ENCODE measurements at places on chromosomes 1 and 21.
A peak's percentile ranks its signal among the peaks of the same experiment; 100 is the strongest.

GRCh38 chr1:27605796-27606707 lies 2.1 kb upstream of the AHDC1 start:
- peak; percentile 39 for DNase-seq

GRCh38 chr1:148263128-148263905 lies 111.2 kb upstream of the NBPF11 start:
- peak; percentile 46 for DNase-seq

DNA sequence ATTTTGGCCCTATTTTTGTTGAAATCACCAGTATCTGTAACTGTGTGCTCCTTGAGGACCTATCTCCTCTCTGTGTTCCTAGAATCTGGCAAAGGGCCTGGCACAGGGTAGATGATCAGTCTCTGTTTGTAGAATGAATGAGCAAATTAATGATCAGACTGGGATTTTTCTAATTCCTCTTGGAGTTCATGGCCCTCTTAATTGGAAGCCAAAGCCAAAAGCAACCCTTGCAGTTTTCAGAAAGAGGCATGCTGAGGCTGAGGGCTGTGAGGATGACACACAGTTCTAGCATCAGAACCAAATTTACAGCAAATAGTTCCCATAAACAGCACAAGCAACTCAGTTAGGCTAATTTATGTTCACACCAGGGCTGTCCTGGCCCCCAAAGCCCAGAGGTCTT lies 111.1 kb upstream of the BEND5 start:
- no peak for DNase-seq

GRCh38 chr1:247347477-247348222 lies 16.0 kb upstream of the ZNF496 start:
- DNase-seq = no peak

DNA sequence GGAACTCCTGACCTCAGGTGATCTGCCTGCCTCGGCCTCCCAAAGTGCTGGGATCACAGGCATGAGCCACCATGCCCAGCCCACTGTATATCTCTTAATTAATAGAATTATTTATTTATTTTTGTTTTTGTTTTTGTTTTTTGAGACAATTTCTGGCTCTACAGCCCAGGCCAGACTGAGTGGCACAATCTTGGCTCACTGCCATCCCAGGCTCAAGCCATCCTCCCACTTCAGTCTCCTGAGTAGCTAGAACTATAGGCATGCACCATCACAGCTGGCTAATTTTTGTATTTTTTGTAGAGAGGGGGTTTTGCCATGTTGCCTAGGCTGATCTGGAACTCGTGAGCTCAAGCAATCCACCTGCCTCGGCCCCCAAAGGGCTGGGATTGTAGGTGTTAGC lies 15.7 kb upstream of the WDTC1 start:
- DNase-seq = no peak

DNA sequence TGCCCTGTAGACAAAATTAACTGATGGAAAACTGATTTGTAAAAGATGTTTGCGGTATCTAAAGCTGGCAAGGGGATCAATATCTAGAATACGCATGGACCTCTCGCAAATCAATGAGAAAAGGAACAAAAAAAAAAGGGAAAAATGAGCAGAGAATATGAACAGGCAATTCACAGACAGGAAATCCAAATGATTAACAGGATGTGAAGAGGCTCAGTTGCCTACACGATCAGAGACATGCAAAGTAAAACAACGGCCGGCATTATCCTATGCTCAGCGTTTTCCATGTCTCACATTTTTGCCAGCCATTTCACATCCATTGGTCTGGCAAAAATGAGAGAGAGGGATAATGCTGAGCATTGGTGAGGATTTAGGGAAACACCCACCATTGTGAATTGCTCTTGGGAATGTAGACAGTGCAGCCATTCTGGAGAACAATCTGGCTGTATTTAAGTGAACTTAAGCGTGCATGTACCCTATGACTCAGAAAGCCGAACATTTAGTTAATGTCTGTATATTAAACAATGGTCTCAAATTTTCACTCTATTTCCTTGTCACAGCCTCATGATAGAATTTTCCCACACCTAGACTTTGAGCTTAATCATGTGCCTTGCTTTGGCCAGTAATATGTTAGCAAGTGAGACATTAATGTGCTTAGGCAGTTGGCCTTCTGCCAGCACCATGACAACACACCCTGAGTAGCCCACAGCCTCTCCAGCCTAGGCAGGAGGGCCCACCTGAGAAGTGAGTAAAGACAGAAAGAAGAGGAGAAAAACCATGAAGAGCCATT lies 61.0 kb upstream of the NBPF3 start:
- DNase-seq = no peak

- no peak for DNase-seq
These were observed 90.7 kb downstream of the URB2 start for GRCh38 chr1:229716704-229717103.

GRCh38 chr1:37186246-37186756 lies 152.0 kb upstream of the GRIK3 start:
- no peak for DNase-seq

GRCh38 chr1:2175055-2175414 lies 19.5 kb downstream of the FAAP20 start:
- DNase-seq = no peak

DNA sequence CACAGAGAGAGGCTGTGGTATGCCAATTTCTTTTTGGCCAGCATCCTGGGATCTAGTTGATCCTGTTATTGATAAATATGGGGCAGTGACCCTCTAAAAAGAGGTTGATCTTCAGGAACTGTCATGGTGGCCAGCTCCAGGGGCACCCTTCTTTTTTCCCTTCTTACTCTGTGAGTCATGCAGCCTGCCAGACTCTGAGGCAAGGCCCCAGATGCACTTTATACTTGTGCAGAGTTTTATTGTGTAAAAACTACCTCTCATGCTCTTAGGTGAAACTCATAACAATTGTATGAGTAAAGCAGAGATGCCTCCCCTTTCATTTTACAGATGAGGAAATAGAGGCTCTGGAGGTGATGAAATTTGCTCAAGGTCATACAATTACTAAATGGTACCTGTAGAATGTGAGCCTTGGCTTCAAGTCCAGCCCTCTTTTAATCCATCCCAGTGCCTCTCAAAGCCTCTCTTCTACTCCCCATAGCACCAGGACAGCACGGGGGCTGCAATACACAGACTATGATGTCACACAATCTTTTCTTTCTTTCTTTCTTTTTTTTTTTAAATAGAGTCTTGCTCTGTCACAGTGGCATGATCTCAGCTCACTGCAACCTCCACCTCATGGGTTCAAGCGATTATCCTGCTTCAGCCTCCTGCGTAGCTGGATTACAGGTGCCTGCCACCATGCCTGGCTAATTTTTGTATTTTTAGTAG lies 387.8 kb downstream of the KCNH1 start:
- no peak for DNase-seq

DNA sequence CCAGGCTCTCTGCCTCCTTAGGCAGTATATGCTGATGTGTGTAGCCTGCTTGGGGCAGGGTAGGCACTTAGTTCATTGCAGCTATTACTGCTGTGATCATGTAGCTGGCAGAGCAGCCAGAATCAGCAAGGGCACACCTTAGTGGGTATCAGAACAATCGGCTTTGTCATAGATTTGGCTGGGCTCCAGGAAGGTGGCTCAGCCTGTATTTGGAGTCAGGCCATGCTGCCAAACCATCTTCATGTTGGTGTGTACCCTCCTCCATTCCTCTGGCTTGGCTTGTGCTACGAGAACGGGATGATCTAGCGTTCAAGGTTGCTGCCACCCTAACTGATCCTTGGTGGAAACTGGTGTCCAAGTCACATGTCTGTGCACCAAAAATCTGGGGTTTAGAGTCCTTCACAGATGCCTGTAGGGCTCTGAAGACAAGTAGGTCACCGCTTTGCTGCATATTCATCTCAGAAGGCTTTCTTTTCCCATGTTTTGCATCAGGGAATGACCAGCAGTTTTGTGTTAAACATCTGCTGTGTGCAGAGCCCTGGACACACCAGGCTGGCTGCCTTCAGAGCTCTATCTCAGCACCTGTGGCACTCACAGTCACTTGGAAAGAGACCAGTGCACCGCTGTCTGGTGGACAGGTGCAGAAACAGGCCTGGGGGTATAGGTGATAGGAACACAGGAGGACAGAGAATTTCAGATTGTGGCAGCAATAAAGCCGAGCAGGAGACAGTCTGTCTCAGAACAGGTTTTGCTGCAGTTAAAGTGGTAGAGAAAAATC lies 23.7 kb downstream of the VANGL1 start:
- DNase-seq = no peak

DNA sequence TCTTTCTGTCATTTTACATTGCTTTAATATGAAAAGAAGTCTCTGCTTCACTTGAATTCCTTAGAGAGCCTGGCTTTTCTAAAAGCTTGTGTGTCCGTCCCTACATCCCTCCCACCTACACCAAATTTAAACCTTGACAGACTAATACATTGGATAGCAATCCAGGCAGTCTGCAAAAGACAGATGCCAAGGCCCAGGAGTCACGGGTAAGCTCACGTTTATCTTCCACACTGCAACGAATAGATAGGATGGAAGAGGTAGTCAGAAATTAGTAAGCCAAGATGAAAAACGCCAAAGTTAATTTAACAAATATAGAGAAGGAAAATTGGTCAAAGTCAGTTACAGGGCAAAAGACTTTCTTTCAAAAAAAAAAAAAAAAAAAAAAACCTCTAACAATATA lies 338.1 kb downstream of the SMYD3 start:
- DNase-seq = no peak

GRCh38 chr21:30306884-30307283 lies 13.2 kb downstream of the KRTAP26-1 start:
- no peak for DNase-seq

DNA sequence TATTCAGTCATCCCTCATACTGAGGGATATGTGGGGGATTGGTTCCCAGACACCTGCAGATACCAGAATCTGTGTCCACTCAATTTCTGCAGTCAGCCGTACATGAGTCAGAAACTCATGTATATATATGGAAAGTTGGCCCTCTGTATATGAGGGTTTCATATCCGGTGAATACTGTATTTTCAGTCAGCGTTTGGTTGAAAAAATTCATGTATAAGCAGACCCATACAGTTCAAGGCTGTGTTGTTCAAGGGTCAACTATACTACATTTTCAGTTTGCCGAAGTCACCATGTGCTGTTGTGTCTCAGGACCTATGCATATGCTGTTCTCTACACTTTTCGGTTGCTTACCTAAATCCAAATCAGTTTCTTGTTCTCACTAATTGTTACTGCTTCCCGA lies 10.5 kb downstream of the AXDND1 start:
- no peak for DNase-seq

DNA sequence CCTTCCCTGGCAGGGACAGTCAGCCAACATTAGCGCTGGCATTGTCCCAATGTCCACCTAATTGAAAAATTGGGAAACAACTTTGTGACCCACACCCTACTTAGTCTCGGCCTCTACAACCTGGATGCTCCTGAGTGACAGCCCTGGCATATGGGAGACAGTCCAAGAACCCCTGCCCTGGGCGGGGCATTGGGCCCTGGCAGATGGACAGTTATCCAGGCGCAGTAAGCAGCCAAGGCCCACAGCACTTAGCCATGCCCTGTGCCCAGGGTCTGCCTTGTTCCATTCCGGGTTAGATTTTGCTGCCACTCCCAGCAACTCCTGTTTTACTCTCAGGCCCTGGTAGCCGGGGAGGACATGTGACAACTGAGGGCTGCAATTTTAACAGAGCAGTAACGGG lies 50.3 kb downstream of the NFASC start:
- DNase-seq = no peak

- peak; percentile 24 for DNase-seq
These were observed at the start of gene SLAMF8 for GRCh38 chr1:159826441-159827101. TSS of gene SLAMF8 (plus strand) at chr1:159826873. CDS start at chr1:159826899, 26 bp downstream.
